ENCODE measurements at places on chromosomes 1 and 21. TPM values are rescaled to one million over a fixed set of nuclear protein-coding genes. Genes with fewer than 3 reads are reported as not detected.
A peak's percentile ranks its signal among the peaks of the same experiment; 100 is the strongest.

Gene REN
- polyA plus RNA-seq, result 0.10 TPM

Gene KRTAP19-1
- polyA plus RNA-seq, result not detected

Gene ANXA9
- polyA plus RNA-seq, result 10.3 TPM

Gene MR1
- polyA plus RNA-seq, result 7.2 TPM

Gene FRRS1
- 8.0 TPM for polyA plus RNA-seq

Gene MMEL1
- polyA plus RNA-seq, result 4.3 TPM

Gene PROX1
- 10.2 TPM for polyA plus RNA-seq

Gene LCE2B
- polyA plus RNA-seq, result not detected

Gene LIX1L
- 45.1 TPM for polyA plus RNA-seq

Gene DYNLT4
- 0.69 TPM for polyA plus RNA-seq

Gene DEGS1
- polyA plus RNA-seq, result 55.1 TPM

Gene HRNR
- 0.54 TPM for polyA plus RNA-seq

Gene TENT5C
- 11.6 TPM for polyA plus RNA-seq

Gene FAM177B
- polyA plus RNA-seq, result 1.2 TPM

Gene SHISA4
- polyA plus RNA-seq, result 15.7 TPM

Gene UTS2
- 0.26 TPM for polyA plus RNA-seq

- no peak for DNase-seq
These were observed 50.0 kb downstream of the CACHD1 start for GRCh38 chr1:64519901-64520300.

- DNase-seq, result peak; percentile 9
These were observed 164.6 kb upstream of the GJB5 start for GRCh38 chr1:34590211-34590623.

- DNase-seq, result no peak
These were observed 469.6 kb downstream of the NPHP4 start for GRCh38 chr1:5522531-5523145.

DNA sequence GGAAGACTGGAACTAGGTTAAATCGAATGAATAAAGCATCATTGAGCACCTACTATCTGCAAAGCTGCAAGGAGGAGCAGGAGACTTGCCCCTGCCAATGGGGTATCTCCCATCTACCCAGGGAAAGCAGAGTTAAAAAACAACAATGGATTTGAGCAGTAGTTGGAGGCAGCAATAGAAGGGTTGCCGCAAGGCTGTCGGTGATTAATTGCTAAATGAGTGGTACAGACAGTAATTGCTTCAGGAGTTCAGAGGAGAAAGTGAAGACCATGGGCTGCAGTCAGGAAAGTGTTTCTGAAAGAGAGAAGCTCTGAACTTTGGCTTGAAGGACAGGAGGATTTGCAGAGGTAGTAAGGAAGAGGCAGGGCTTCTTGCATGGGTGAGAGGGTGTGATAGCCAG, 152.9 kb downstream of the ACTL8 start:
- DNase-seq, result no peak

DNA sequence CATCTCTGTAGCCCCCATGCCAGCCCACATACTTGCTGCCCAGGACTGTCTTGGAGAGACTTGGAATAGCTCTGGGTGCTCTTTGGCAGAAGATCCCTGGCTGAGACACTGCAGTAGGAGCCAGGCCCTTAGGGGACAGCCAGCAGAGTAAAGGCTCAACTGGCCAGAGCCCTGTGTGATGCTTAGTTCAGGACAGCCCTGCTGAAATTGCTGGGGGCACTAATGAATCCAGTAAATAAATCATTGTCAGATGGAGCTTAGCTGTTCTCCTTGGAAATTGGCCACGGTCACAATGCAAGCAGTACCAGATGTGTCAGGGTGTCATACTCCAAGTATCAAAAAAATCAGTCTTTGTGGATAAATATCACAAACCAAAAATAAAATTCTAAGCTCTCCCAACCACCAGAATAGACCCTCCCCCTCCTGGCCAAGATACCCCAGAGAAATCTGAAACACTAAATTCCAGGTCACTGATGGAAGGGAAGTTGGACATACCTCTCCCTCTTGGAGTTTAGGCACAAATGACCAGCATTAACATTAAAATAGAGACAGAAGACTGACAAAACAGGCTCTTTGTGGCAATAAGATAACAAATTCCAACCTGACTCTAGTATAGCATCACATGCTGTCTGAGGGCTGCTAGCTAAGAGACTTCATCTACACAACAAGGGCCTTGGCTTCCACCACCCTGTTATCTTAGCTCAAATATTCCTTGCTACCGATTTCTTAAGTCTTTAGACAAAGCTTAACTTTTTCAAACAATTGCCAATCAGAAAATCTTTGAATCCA, 83.2 kb upstream of the DNAH14 start:
- no peak for DNase-seq

- no peak for DNase-seq
These were observed 211.9 kb downstream of the AKT3 start for GRCh38 chr1:243638186-243638585.

DNA sequence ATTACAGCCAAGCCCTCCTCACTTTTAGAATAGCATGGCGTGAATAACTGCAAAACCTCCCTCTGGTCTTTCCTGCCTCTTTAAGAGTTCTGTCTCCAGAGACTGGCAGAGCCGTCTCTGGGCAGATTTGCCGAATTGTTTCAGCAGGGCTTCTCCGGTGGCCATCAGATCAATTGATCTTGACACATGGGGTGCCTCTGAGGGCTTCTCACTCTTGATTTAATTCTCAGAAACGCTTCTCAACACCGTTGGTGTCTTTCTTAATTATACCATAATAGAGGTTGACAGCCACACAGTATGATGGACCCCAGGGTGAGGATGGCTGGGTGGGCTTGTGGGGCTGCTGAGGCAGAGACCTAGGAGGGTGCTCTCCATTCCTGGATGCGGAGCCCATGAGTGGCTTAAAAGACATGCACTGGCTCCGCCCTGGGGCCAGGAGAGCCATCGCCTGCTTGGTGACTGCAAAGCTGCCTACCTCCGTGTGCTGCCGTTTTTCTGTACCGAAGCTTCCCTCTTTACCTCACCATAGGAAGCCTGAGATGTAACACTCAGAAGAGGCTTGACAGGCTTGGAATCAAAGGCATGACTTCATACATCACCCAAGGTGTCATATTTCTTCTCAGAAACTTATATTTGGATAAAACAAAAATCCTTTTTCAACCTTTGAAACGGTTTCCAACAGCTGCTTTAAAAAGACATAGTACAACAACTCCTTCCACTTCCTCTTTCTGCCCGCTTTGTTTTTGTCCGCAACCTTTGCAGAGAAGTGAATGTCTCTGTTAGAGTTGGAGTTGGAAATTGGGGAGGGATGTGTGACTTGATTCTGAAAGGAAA, 82.9 kb downstream of the GALNT2 start:
- no peak for DNase-seq

- no peak for DNase-seq
These were observed 46.5 kb downstream of the TP73 start for GRCh38 chr1:3698660-3699408.

DNA sequence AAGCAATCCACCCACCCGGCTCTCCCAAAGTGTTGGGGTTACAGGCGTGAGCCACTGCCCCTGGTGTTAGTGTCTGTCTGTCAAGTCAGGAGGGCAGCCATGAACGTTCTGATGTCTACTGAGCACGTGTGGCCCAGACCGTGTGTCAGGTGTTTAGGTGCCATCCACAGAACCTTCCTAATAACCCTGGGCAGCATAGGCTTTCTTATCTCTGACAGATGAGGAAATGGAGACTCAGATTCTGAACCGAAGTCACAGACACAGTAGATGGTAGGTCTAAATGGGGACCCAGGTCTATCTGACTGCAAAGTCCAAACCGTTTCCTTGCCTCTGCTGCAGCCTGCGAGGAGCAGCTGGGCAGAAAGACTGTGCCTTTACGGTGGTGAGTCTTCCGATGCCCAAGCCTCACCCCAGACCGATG, 622 bp upstream of the IL6R start:
- DNase-seq, result no peak

DNA sequence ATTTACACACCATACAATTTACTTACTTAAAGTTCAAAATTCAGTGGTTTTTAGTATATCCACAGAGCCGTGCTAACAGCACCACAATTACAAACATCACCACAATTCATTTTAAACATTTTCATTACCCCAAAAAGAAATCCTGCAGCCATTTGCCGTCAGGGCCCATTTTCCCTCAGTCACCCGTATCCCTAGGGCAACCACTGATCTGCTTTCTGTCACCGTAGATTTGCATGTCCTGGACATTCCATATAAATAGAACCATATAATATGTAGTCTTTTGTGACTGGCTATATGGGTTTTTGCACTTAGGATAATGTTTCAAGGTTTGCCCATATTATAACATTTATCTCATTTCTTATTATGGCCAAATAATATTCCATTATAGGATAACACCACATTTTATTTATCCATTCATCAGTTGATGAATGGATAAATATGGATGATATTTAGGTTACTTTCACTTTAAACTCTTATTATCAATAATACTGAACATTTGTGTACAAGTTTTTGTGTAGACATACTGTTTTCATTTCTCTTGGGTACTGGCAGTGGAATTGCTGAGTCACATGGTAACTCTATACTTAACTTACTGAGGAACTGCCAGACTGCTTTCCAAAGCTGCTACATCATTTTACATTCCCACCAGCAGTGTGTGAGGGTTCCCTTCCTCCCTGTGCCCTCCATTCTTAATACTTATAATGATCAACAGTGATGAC, 68.9 kb downstream of the ST3GAL3 start:
- no peak for DNase-seq

GRCh38 chr1:237146241-237146640, 104.3 kb downstream of the RYR2 start:
- DNase-seq, result peak; percentile 89

DNA sequence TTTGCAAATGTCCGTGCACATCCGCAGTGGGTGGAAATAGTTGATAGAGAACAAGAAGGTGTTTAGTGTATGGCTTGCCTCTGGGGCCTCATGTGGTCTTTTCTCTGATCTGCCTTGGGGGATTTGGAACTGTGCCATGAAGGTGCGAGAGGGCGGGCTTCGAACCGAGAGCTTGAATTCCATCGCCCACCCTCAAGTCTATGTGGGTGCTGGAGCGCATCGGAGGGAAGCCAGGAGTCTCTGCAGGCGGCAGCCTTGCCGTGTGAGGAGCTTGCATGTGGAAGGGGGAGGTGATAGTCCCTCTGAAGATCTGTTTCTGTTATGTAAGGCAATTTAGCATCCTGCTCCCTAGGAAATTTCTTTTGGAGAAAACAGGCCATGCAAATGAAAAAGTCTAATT, 119.6 kb downstream of the HUNK start:
- no peak for DNase-seq

DNA sequence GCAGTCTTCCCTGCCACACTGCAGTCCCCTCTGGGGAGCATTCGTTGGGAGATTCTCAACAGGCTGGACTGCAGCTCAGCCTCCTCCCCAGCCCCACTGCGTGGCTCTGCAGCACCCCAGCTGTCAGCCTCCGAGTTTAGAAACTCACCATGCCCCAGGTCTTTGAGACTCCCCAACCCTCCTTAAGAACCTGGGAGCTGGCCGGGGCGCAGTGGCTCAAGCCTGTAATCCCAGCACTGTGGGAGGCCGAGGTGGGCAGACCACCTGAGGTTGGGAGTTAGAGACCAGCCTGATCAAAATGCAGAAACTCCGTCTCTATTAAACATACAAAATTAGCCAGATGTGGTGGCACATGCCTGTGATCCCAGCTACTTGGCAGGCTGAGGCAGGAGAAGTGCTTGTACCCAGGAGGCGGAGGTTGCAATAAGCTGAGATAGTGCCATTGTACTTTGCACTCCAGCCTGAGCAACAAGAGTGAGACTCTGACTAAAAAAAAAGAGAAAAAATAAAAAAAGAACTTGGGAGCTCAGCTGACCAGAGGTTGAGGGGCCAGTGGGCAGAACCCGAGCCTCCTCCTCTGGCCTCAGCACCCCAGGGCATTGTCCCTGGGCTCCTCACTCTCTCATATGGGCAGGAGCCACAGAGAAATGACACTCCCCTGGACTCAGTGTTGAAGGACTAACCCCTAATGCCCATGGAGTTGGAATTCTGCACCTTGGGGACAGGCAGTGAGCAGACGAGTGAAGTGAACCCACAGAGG, 5.6 kb downstream of the OLIG2 start:
- DNase-seq, result no peak

GRCh38 chr1:185965870-185966269, 231.7 kb downstream of the HMCN1 start:
- DNase-seq, result no peak

DNA sequence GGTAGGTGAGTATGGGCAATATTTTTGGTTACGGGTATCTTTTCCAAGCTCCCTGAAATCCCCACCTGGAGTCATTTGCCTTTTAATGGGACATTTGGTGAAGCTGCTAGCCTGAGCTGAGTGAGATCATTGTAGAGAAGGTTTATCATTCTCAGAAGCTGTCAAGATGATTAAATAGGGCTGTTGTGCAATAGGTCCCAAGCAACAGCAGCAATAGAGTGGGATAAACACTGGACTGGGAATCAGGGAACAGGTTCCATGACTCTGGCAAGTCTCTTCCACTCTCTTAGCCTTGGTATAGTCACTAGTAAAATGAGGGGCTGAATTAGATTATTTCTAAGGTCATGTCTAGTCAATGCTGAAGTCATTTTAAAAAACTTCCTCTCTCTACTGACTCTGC, 30.3 kb upstream of the FAM78B start:
- no peak for DNase-seq

- no peak for DNase-seq
These were observed 24.0 kb downstream of the CDK18 start for GRCh38 chr1:205528446-205528886.

DNA sequence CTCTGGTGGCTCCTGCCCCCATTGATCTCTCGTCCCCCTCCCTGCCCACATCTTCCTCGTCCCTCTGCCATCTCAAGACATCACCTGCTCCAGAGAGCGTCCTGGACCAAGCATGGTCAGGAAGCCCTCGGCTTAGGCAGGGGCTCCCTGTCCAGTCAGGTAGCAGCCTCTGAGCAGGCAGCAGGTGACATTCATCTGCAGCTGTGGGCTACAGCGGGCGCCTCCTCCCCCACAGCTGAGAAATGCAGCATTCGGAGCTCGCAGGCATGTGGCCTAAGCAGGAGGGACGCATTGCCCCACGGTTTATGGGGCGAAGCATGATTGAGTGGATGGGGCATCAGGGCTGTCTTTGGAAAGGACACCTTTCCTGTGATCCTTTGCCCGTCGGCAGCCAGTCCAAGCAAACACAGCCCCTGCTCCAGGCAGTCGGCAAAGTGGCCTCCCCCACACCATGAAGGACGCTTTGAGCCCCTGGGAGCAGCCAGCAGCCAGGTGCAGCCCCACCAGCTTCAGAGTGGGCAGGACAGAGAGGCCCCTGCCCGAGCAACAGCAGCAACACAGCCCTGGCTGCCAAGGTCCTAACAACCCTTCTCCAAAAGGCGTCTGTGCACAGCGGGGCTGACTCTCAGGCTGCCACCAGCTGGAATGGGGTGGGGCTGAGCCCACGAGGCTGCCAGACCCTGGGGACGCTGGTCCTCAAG, 234.1 kb upstream of the VAMP3 start:
- peak; percentile 53 for DNase-seq

GRCh38 chr1:22582661-22583635, 19.7 kb downstream of the EPHA8 start:
- no peak for DNase-seq

DNA sequence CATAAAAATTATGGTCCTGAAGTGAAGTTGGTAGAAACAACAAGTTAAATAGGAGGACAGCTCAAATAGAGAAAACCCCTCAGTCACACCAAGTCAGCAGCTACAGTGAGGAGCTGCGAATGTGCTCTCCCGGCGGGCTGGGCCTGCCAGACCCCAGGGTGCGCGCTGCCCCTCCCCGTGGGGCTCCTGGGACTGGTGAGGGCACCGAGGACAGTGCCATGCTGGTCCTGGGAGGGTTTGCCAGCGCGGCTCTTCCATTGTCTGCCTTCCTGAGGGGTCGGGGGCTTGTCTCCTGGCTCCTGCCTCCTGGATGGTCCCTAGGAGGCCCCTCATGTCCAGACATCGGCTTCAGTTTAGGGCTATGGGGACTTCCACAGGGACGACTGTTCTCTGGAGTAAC, 121.8 kb downstream of the PCBP3 start:
- peak; percentile 64 for DNase-seq

- no peak for DNase-seq
These were observed 30.5 kb downstream of the TBCE start for GRCh38 chr1:235397733-235398132.

Measured in left lung (tissue), 14 donors.